ENCODE measurements at places on chromosomes 16 and 17.
A peak's percentile ranks its signal among the peaks of the same experiment; 100 is the strongest.

DNA sequence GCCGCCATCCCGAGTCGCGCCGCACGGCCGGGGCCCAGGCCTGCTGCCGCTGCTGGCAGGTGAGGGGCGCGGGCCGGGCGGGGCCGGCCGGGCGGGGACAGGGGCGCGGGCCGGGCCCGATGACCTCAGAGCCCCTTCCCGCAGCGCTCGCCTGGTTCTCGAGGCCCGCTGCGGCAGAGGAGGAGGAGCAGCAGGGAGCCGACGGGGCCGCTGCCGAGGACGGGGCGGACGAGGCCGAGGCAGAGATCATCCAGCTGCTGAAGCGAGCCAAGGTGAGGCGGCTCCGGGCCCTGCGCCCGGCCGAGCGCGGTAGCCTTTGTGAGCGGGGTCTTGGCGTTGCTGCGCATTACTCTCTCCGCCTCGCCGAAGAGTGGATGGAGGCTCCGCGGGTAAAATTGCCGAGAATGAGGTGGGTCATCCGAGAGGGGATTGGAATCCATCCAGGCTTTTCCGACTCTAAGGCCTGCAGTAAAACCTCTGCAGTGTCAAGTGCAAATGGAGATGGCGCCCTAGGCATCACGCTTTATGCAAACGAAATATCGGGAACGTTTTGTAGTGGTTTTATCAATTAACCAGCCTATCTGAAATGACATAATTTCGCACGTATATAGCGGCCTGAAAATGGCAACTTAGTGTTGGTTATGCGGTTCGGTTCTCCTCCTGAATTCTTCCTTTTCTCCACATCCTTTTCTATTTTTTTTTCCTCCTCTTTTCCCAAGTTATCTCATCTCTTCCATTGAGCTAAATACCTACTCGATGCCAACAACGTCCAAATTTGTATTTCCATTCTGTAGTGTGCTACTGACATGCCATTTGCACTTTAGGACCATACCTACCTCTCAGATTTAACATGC lies 577 bp downstream of the TTC19 start:
- DNase-seq: no peak

DNA sequence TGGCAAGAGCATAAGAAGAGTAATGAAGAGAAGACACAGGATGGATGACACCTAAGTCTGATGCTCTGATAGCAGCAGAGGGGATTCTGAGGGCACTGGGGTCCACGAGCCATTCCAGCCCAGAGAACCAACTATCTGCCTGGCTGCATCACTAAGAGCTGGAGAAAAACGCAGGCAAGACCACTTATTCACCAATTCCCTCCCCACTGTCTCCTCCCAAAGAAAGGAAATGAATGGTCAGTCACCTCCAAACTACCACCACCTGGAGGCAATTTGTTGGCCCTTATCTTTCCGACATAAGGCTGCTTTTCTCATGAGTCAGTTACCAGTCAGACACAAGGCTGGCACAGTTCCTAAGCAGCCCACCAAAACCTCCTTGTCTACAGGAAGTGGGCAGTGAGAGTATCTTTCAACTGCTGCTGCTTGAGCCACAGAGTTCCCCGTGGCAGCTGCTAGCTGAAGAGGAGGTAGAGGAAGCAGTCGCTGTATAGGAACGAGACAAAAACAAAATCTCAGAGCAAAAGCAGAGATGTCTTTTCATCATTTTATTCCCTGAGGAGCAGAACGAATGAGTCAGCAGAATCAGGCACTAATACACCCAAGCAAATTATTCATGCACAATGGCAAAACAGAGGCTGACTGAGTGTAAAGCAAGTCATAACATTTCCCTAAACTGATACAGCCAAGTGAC lies 111.1 kb downstream of the SMG6 start:
- no peak for DNase-seq

GRCh38 chr17:65074778-65075250 lies 18.3 kb upstream of the GNA13 start:
- DNase-seq: no peak

GRCh38 chr17:4998027-4998731 lies 429 bp downstream of the KIF1C start:
- no peak for DNase-seq

DNA sequence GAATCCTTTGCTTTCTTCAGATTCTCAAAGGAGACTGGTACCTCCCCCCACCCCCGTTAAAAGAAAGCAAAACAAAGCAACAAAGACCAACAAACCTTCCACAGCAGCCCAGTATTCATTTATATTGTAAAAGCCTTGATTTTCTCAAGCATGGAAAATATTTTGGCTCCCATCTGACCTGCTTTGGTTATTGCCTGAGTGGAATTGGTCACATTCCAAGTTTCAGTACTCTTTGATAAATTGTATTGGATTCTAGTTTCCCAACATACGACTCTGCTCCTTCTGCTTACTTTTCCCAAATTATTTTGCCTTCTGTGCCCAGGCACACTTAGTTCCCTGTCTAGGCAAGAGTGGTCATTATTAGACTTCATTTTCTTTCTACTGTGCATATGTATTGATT lies 1.3 kb downstream of the ABCC11 start:
- DNase-seq: no peak

DNA sequence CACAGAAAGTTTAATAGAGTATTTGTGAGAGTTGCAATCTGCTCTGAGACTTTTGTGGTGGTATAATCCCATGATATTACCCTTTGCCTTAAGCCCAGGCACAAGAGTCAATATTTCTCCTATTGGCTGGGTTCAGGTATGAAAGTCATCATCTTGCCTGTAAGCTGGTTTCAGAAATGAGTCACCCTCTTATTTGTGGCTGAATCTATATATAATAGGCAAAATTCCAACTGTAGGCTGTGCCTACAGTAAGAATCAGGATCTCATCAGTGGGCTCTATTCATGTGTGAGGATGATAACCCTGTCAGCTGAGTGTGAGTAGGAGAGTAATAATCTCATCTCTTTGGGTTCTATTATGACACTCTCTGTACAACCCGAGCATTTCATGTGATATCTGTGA lies 2103.1 kb downstream of the TP53TG3F start:
- no peak for DNase-seq

GRCh38 chr16:9258423-9259051 lies 167.1 kb downstream of the HAPSTR1 start:
- DNase-seq: no peak

GRCh38 chr16:11698271-11698689 lies 30.0 kb downstream of the SNN start:
- no peak for DNase-seq

- no peak for DNase-seq
Observed at GRCh38 chr17:29449865-29450671, 59.9 kb downstream of the TAOK1 start.

- no peak for DNase-seq
Observed at GRCh38 chr16:48818257-48818656, 208.3 kb upstream of the N4BP1 start.

DNA sequence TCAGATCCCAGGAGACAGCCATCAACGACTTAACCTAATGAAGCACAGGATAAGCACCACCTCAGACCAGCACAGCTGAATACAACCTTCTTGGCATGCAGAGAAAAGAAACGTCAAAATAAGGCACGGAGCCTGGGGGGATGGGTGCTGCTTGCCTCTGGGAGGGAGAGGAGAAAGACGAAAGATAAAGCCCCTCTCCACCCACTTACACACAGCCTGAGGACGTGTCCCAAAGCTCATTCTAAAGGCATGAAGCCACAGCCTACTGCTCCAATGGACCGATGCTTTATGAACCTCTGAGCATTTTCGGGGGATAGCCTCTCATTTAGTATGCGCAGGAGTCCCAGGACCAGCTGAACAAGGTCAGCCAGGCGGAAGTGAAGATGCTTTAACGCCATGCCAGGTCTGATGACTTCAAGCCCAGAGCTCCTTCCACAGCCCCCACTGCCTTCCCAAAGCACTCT lies 31.1 kb downstream of the ST3GAL2 start:
- no peak for DNase-seq

DNA sequence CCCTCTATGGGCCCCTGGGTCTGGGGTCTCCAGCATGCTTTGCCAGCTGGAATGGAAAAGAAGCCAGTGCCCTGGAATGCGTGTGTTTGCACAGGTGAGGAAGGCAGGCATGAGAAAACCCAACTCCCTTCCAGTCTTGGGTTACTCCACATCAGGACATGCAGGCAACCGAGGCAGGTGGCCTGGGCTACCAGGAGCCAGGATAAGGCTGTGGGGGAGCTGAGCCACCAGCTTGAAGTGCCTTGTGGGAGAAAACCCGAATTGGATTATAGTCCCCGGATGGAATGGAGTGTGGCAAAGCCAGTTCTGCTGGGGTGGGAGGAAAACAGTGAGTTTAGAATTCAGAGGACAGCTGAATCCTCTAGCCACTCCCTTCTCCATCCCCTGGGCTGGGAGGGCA lies 7.2 kb downstream of the SRCIN1 start:
- DNase-seq: peak; percentile 74

- DNase-seq: no peak
Observed at GRCh38 chr17:44362949-44363612, 572 bp downstream of the FAM171A2 start.

- DNase-seq: no peak
Observed at GRCh38 chr17:77125432-77125901, 15.3 kb upstream of the SEC14L1 start.

DNA sequence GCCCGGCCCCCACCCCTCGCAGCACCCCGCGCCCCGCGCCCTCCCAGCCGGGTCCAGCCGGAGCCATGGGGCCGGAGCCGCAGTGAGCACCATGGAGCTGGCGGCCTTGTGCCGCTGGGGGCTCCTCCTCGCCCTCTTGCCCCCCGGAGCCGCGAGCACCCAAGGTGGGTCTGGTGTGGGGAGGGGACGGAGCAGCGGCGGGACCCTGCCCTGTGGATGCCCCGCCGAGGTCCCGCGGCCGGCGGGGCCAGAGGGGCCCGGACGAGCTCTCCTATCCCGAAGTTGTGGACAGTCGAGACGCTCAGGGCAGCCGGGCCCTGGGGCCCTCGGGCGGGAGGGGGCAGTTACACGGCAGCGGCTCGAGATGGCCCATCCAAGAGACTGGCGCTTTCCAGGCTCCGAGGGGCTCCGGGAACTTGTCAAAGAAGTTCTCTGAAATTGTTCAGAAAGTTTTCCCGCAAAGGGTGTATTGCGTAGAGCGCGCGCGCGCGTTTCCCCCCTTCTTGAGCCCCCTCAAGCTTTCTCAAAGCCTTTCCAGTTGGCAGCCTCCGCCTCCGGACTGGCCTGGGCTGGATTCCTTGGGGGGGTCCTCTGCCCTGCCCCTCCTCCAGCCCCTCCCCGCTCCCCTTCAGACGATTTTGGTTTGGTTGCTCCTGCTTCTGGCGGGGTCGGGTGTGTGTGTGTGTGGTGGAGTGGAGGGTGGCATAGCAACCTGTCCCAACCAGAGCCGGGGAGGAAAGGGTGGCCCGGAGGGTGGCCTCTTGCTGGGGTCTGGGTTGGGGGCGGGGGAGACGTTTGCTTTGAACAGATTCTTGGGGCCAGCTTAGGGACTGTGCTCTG lies 504 bp downstream of the ERBB2 start:
- no peak for DNase-seq

- DNase-seq: no peak
Observed at GRCh38 chr16:86494039-86494564, 16.2 kb upstream of the FOXF1 start.

DNA sequence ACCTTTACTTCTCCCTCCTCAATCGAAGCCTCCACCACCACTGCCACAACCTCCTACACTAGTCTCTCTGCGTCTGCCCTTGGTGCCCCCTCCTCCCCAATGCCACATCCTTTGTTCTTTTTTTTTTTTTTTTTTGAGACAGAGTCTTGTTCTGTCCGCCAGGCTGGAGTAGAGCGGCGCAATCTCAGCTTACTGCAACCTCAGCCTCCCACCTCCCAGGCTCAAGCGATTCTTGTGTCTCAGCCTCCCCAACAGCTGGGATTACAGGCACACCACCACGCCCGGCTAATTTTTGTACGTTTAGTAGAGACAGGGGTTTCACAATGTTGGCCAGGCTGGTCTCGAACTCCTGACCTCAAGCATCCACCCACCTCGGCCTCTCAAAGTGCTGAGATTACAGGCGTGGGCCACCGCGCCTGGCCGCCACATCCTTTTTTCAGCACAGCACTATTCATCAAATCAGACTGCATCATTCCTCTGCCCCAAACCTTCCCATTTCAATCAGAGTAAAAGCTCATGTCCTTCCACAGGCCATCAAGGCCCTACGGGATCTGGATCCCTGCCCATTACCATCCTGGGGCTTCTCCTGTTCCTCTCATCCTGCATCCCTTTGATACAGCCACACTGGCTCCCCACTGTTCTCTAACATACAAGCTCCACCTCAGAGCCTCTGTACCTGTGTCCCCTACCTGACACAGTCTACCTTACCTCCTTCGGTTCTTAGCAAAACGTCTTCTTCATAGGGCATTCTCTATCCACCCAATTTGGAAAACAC lies 2.0 kb downstream of the KLHL11 start:
- DNase-seq: no peak

- DNase-seq: no peak
Observed at GRCh38 chr16:4846503-4846900, 586 bp downstream of the GLYR1 start.

GRCh38 chr17:82489117-82489516 lies 30.4 kb upstream of the FOXK2 start:
- no peak for DNase-seq

- DNase-seq: peak; percentile 94
Observed at GRCh38 chr17:44095647-44096496, 25.3 kb downstream of the G6PC3 start.

DNA sequence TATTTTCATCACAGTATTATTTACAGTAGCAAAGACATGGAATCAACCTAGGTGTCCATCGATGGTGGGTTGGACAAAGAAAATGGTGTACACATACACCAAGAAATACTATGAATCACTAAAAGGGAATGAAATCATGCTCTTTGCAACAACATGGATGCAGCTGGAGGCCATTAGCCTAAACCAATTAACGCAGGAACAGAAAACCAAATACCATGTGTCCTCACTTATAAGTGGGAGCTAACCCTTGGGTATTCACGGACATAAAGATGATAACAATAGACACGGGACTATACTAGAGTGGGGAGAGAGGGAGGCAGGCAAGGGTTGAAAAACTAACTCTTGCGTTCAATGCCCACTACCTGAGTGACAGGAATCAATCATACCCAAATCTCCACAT lies 41.0 kb downstream of the MRPS23 start:
- no peak for DNase-seq

GRCh38 chr16:20249211-20249610 lies 78.1 kb downstream of the GP2 start:
- DNase-seq: no peak

GRCh38 chr17:66549731-66550207 lies 247.4 kb downstream of the PRKCA start:
- DNase-seq: no peak

- DNase-seq: no peak
Observed at GRCh38 chr17:15341385-15341849, at the start of gene TEKT3. TEKT3 (minus strand) TSS chr17:15341597; CDS start chr17:15331585, 10,012 bp downstream.

GRCh38 chr17:44940317-44940716 lies 7.3 kb downstream of the KIF18B start:
- DNase-seq: no peak

- no peak for DNase-seq
Observed at GRCh38 chr16:74372953-74373846, 2.9 kb upstream of the NPIPB15 start.

- DNase-seq: no peak
Observed at GRCh38 chr17:7782240-7782639, 51.8 kb upstream of the KDM6B start.

GRCh38 chr16:70495425-70496182 lies 27.8 kb downstream of the COG4 start:
- DNase-seq: peak; percentile 96
